ENCODE measurements at places on chromosomes 5 and 9.

DNA sequence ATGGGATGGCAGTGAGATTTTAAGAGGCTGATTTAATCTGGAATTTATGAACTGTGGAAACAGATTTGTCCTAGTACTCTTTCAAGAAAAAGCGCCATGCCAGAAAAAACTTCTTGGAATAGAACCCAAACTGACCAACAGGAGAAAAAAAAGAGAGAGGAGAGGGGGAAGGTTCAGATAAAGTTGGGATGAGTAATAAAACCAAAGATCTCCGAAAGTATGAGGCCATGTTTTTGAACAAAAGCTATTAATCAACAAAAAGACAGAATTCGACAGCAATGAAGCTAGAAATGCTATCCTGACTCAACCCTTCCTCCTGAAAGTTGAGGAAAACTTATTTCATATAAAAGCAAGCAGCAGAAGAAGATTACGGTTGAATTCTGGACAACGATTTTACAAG lies 135.5 kb downstream of the CEMIP2 start:
- DNase-seq, result peak; percentile 18

DNA sequence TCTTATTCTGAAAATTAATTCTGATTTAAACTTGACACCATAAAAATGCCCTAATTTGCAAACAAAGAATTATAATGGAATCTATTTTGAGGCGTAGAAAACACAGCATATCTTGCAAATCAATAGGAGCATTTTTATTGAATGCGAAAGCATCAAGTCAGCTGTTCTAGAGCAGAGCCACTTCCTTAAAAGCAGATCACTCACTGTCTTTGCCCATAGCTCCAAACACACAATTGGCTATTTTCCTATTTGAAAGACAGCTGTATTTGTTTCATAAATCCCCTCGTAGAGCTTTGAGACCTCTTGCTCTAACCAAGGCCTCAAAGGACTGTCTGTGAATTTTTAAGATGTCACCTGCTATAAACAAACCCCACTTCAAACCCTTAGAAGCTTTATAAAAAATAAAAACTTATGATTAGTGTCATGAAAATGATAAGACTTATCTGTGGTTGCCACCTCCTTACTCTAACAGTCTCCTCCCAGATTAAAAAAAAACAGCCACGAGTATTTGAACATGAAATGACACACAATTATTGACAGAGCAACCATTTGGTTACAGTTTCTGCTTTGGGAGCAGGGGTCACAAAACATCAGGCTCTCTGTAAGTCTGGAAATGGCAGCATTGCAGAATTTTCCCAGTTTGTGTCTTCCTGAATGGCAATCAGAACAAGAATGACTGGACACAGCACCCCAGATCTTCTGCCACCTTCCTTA lies 75.6 kb upstream of the RASEF start:
- no peak for DNase-seq

GRCh38 chr5:3948838-3949237 lies 353.2 kb downstream of the IRX1 start:
- no peak for DNase-seq

GRCh38 chr9:107732781-107733522 lies 243.4 kb upstream of the KLF4 start:
- peak; percentile 80 for DNase-seq

- DNase-seq, result no peak
Observed at GRCh38 chr5:36040651-36041536, 25.8 kb downstream of the UGT3A2 start.

GRCh38 chr5:67393211-67393610 lies 196.6 kb upstream of the CD180 start:
- DNase-seq, result no peak

- no peak for DNase-seq
Observed at GRCh38 chr9:132588501-132589147, 6.2 kb downstream of the BARHL1 start.

DNA sequence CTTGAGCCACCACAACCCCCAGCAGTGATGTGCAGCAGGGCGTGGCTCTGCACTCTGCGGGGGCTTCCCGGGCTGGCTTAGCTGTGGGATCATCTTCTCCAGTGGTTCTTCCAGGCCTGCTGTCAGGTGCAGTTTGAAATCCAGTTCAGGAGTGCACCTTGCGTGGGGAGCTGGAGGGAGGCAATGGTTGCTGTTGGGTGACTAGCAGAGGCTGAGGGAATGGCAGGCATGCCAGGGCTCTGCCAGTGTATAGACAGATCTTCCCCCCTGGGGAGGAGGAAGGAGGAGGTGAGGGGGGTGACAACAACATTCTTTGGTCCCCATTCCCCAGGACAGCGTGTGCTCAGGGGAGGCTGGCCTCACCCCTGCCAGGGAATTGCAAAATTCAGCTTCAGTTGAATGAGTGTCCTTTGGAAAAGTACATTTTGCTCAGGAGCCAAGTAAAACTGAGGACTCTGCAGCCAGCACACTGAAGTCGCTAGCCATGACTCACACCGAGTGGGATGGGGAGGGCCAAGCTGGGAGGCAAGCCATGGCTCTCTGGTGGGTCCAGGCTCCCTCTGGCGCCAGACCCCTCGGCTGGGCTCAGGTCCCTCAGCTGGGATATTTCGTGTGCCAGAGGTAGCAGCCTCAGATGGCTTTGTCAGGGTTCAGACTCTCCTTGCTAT lies 35.0 kb downstream of the ERGIC1 start:
- DNase-seq, result peak; percentile 85

- DNase-seq, result no peak
Observed at GRCh38 chr5:79241535-79241979, 5.6 kb downstream of the JMY start.

DNA sequence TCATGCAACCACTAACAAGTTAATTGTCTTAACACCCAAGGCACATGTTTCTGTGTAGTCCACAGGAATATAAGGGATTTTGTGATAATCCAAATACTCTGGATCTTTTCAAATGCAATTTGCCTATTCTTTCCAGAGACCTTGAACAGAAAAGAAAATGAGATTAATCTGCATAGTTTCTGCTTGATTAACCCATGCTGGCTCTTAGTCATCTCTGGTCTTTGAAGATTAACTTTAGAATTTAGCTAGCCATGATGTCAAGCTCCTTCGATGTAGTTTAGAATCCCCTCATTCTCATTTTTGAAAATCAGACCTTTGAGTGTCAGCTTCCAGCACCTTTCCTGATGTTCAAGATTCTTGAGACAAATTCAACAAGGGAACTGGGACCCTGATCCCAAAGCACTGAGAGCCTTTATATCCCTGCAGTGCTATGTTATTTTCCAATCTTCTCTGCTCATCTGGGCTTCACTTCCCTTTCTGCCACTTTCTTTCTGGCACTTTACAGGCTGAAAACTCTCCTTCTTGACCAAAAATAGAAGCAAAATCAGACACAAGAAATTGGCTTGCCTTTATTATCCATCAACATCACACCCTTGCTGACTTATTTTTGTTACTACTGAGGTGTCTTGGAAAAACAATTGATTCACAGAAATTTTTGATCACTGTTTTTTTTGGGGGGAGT lies 155.5 kb downstream of the PALM2AKAP2 start:
- DNase-seq, result peak; percentile 52

DNA sequence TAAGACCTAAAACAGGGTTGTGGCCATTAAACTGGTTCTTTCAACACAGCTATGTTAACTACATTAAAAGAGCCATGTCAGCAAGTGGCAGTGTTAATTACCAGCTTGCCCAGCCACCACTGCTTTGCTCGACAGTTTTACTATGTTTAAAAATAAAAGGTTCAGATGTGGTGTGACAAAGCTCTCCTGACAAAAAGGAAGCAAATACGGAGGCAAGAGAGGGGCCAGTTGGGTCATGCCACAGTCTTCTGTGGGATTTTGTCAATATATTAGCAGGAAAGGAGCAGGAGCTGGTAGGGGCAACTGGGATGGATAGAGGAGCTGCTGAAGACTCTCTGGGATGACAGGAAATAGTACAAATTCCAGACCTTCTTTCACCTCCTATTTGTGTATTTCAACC lies 113.5 kb upstream of the PCA3 start:
- DNase-seq, result no peak

DNA sequence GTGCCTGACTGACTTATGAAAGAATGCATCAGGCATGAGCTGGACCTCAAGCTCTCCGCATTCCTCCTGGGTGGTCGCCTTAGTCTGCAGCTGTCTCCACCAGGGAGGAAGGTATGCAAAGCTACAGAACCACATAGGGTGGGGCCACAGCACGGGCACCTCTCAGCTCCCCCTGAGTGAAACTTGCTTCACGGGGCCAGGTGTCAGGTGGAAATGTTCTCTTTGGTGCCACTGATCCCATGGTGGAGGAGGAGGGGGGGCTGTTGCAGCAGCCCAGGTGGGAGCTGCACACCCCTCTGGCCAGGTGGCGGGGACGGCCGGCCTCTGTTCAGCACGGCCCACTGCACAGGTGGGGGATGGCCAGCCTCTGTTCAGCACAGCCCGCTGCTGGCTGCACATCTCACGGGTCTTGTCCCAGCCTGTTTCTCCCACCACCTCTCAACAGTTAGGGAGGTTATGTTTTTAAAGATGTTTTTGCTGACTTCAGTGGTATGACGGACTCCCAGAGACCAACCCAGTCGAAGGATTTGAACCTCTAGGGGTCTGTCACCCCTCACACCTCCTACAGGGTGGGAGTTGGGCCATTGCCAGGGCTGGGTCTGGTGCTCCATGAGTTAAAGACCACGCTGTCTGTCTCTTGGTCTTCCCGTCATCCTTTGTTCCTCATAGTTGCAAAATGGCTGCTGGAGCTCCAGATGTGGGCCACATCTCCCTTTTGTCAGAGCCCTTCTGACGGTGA lies 34.3 kb downstream of the MRPL36 start:
- DNase-seq, result no peak

DNA sequence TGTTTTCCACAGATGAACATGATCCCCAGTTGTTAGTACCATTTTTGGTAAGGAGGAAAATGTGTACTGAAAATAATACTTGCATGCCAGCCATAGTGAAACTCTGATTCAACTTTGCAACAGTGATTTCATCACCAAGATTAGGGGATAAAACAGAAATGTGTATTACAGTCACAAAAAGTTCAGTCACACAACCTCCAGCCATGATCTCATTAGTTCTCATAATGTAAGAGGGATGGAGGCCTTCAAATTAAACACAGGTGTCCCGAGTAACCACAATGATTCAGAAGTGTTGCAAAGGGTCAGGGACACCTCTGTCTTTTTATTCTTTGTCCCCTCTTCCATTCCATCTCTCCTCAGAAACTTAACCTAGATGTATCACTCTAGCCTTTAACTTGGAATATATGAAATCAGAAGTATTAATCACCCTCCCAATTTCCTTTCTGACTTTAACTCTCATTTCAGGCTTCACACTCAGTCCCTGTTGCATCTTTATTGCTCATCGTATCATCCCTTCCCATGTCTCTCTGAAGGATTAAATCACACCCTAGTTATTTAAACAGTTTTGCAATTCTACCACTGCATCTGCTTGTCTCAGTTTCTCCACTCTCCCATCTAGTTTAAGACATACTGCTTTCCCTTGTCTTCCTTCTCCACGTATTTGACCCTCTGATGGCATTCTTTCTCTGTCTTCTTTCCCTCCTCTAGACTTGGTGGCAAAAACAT lies 291.2 kb downstream of the ADAMTS6 start:
- DNase-seq, result peak; percentile 95

GRCh38 chr9:121700165-121700831 lies 48.9 kb downstream of the DAB2IP start:
- no peak for DNase-seq

GRCh38 chr5:115686738-115687074 lies 60.9 kb upstream of the TMED7 start:
- peak; percentile 2 for DNase-seq

Measured in amniotic epithelial cell (primary cell).